ENCODE measurements at places on chromosomes 6 and 20.

DNA sequence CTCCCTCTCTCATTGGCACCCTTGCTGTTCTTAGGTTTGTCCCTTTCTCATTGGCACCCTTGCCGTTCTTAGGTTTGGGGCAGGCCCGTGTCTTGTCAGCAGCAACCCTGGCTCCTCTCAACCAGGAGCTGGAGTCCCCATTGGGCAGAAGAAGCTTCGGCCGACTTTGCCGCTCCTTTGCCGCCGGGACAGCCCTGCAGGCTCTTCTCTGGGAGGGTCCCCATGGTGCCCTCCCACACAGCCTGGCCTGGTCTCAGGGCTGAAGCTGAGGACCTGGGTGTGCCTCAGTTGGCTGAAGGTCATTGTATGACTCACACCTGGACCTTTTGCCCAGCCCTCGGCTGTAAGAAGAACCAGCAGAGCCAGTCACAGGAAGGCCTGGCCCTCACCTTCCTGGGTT lies 59.6 kb downstream of the PPP1R14C start:
- DNase-seq: no peak

GRCh38 chr6:33173535-33174180 lies 18.6 kb downstream of the COL11A2 start:
- no peak for DNase-seq

DNA sequence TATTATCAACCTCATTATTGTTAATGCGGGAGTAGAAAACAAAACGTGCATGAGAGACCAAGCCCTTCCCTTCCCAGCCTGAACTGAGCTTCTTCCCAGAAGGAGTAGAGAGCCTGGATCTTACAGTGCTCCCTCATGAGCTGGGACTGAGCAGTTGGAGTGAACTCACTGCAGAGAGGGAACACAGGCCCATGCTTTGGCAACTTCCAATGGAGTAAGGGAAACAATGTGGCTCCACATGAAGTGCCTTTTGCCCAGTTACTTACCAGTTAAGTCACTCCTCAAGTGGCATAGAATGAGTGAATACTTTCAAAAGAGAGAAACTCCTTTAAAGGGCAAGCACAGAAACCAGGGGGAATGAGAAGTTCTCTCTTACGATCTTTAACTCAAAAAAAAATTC lies 12.4 kb downstream of the FHL5 start:
- DNase-seq: no peak

- peak; percentile 87 for DNase-seq
These were observed 11.0 kb downstream of the TSPYL1 start for GRCh38 chr6:116268589-116269293.

DNA sequence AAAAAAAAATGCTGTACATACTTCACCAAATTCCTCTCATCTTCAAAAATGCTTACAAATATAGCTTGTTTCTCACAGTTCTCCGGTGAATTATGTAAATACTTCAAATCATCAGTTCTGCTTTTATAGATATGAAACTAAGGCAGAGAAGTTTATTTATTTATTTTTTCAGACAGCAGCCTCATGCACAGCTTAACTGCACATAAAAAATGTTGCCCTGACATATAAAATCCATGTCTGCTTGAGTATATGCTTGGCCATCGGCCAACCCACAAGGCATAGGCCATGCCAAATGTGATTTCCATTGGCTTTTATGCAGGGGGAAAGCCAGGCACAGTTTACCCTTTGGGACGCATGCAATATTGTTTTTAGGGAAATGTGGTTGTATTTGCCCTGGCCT lies 57.3 kb upstream of the PHACTR2 start:
- DNase-seq: peak; percentile 54

DNA sequence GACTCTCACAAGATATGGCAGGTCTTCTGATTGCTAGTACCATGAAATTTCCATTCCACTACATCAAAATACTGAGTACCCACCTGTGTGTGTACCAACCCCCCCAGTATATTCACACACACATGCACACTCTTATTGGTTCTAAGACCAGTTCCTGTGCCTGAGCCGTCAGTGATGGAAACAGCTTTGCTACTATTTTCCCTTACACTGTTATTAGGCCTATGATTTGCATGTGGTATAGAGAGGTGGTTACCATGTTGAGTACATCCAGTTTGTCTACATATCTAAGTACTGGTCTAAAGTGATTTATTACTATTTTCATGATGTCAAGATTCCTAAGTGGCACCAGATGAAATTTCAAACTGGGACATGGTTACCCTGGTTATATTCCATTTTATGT lies 459.9 kb downstream of the BCKDHB start:
- DNase-seq: no peak

DNA sequence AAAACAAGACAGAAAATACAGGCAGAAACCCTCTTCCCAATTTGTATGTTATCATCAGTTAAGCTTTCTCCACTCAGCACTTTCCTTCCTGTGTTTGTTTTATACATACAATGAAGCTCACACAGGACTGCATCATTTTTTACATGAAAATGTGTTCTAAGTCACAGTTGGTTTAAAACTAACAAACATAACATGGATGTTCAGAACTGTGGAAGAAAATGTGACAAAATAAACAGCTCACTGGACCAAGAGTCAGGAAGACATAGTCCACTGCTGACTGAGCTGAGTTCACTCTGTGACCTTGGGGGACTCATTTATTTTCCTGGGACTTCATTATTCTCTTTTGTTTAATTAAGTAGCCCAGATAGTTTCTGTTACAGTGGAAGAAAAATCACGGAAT lies 331.5 kb downstream of the SYNE1 start:
- no peak for DNase-seq

- DNase-seq: no peak
These were observed 749 bp downstream of the FRK start for GRCh38 chr6:116059713-116060571.

- peak; percentile 95 for DNase-seq
These were observed 234.2 kb downstream of the HACE1 start for GRCh38 chr6:104625536-104625935.

GRCh38 chr6:121664158-121664557 lies 228.7 kb downstream of the GJA1 start:
- DNase-seq: no peak

DNA sequence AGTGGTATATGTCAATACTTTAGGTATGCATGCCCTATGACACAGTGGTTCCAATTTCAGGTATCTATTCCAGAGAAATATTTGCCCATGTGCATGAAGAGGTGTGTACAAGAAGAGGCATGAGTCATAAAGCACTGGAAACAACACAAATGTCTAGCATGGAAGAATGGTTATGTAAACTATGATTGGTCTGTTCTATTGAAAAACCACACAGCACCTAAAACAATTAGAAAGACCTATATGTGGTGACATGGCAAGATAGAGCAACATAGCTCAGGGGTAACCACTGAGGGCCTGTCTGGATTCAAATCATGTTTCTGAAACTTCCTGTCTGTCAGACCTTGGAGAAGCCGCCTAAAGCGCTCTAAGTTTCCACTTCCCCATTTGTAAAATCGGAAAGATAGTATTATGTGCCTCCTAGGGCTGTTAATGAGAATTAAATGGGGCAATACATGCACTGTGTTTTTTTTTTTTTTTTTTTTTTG lies 76.0 kb upstream of the SHLD1 start:
- no peak for DNase-seq

- DNase-seq: no peak
These were observed 4.8 kb downstream of the SLC2A12 start for GRCh38 chr6:134047673-134048072.

DNA sequence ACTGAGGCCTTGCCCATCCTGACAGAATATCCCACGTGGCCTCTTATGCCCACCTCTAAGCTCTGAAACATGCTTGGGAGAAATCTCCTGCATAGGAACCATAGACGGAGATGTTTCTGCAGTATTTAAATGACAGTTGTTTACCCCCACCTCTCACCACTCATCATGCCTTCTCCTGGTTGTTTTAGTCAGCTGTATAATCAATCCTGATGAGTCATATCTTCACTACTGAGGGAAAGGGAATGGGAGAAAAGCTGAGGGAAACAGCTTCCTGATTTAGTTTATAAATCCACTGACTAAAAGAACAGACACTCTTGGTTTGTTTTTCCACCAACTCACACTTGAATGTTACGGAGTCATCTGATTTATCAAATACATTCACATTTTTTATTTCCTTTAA lies 113.2 kb upstream of the TENT5A start:
- DNase-seq: peak; percentile 88

- DNase-seq: no peak
These were observed 44.8 kb upstream of the F13A1 start for GRCh38 chr6:6365242-6365641.

DNA sequence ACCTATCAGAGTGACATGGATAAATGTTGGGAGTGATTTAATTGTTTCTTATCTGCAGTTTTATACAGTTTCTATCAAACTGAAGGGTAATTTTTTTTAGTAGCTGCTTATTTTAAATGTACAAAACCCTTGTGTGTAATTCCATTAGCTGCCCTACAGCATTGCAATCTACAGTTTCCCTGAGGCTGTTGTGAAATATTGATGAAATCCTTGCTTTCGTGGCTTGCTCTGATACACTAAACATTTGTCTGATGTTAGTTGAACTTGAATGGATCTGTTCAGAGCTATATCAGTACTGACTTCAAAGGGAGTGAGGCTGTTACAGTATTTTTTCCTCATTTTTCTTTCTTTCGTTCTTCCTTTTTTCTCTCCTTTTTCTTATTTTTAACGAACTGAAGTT lies 255.4 kb downstream of the TSHZ2 start:
- no peak for DNase-seq

DNA sequence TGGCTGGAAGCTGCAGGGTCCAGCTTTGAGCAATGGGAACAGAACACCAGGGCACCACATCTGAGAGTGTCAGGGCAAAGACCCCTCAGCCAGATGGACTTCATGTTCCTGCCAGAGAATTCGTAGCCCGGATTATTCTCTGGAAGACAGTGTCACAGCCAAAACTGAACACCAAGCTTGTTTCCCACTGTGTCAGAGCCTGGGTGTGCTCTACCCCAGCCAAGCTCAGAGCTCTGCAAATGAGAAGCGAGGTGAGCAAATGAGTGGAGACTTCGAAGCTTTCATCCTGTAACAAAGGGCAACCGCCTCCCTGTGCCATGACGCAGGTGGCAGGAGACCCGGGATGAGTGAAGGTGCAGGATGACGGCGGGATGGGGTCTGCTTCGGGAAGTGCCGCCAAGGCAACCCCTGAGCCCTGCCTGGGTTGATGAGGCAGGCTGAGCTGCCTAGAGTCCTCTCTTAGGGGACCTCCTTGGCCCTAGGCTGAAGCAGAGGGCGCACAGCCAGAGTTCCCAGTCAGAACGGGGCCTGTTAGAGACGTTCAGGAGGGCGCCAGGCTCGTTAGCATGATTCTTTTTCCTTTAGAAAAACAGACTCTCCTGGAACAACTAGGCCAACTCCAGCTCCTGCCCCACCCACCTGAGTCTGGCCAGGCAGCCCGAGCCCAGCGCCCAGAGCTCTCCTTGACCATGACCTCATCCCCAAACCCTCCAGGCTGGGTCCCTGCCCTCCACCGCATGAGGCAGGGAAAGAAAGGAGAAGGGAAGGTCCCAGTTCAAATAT lies 187.7 kb downstream of the SOD2 start:
- no peak for DNase-seq

DNA sequence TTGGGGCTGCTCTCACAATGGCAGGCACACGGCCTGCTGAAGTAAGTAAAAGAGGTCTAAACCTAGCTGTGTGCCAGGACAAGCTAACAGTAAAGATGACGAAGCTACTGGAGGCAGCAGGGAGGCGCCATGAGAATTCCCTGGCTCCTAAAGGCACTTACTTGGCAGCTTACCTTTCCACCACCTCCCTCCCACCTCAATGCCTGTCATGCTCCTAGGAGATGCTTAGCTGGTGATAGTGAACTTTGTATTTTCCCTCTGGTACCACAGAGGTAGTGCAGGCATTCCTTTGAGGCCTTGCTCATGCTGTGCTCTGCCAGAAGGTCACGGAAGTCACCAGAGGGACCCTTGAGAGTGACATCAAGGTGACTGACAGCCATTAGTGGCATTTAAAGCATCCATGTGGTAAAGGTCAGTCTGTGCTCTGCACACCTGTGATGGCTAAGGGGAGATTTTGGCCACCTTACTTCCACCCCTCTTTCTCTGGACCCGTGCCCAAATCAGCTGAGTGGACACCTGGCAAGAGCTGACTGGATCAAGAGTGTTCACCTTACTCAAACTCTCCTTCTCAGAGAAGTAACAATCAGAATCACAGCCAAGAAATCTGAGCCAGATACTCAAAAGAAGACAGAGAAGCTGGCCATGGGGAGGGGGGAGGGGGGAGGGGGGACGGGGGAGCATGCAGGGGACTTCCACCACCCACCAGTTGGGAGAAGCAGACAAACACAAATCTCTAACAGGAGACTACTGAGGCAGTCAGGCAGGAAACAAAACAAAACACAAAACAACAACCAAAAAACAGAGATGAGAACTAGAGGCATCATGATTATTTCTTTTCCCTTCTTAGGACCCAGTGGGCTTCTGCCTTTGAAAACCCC lies 2.9 kb downstream of the FKBP1A start:
- DNase-seq: no peak

GRCh38 chr6:63730311-63730710 lies 94.7 kb downstream of the PHF3 start:
- DNase-seq: peak; percentile 71

DNA sequence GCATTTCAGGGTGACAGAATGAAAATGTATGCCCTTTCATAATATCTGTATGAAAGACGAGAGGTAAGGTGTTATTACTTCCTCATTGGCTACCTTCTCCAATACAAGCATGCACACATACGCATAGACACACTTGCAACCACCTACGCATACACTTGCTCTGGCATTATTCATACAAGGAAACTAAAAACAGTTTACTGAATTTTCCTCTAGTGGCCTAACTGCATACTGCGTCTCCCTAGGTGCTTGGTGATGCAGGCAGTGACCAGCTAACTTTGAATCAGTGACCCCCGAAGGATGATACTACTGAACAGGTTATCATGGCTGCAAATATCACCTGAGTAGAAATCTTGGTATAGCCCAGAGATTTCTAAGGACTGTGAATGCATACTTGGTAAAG lies 593.1 kb downstream of the PKHD1 start:
- no peak for DNase-seq

DNA sequence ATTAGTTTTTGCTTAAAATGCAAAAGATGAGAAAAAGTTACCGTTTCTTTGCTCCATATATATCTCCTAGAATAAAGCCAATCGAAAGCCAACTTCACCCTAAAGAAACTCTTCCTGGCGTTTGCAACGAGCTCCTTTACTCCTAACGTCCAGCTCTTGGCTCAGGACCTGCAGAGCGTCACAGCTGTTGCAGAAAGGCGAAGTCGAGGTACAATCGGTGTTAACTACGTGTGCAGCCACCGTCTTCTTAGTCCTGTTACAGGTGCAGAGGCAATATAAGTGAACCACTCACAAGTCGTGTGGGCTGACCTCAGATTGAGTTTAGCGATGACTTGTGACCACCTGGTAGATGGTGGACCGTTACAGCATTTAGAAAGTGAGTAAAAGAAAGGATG lies 113.1 kb downstream of the TRIM27 start:
- DNase-seq: no peak

DNA sequence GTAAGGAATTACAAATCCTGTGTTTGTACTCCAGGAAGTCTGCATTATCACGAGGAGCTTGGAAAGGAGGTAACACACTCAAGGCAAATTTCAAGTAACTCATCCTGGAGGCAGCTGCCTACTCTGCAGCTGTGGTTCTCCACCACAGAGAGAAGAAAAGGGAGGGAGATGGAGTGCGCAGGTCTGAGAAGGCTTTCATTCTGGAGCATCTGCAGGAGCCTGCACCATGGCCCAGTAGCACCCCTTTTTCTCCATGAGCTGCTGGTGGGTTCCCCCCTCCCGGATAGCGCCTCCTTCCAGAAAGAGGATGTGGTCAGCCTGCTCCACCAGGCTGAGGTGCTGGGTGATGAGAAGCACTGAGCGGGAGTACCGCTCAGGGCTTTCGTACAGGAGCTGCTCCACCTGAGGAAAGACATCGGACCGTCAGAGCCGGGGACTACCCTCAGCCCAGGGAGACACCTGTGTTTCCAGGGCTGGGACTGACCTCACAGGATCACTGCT lies 1.6 kb upstream of the PSMB8 start:
- no peak for DNase-seq

Measured in fibroblast of skin of back (primary cell).